ENCODE measurements at places on chromosomes 7 and 10.

DNA sequence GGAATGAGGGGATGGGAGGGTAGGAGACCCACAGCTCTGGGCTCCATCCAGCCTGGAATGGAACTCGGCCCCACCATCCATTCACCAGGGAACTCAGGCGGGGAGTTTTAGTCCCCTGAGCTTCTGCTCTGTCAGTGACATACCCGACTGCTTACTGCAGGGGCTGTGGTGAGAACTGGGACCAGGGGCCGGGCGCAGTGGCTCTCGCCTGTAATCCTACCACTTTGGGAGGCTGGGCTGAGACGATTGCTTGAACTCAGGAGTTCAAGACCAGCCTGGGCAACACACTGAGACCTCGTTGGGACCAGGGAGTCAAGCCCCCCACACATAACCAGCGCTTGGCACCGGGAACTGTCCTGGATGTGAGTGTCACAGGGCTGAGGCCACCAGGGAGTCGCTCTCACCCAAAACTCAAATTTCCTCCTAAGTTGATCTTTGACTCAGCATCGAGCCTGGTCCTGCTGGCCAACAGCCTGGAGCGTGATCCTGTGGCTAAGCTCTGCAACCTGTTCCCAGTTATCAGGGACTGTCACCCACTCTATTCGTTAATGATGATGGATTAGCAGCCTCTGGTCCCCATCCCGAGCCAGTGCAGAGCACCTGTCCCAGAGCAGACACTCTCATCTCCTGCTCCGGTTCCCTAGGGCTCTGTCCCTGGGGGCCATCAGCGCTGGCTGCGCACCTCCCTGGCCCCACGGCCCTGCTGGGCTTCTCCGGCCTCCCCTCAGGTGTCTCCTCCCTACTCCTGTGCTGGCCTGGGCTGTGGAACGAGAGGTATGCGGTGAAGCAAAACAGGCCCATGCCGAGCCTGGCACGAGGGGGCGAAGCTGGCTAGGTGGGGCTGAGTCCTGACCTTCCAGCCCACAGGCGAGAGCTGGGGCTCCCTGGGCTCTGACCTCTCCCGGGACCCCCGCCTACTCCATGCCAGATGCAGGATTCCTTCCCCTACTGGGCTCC, 902 bp upstream of the CLDN15 start:
- DNase-seq = no peak

GRCh38 chr7:68700414-68700813, 897.9 kb upstream of the AUTS2 start:
- no peak for DNase-seq

- DNase-seq = no peak
These were observed 40.9 kb upstream of the MET start for GRCh38 chr7:116630932-116631671.

GRCh38 chr7:5450549-5451327, 27.1 kb upstream of the TNRC18 start:
- peak; percentile 4 for DNase-seq

DNA sequence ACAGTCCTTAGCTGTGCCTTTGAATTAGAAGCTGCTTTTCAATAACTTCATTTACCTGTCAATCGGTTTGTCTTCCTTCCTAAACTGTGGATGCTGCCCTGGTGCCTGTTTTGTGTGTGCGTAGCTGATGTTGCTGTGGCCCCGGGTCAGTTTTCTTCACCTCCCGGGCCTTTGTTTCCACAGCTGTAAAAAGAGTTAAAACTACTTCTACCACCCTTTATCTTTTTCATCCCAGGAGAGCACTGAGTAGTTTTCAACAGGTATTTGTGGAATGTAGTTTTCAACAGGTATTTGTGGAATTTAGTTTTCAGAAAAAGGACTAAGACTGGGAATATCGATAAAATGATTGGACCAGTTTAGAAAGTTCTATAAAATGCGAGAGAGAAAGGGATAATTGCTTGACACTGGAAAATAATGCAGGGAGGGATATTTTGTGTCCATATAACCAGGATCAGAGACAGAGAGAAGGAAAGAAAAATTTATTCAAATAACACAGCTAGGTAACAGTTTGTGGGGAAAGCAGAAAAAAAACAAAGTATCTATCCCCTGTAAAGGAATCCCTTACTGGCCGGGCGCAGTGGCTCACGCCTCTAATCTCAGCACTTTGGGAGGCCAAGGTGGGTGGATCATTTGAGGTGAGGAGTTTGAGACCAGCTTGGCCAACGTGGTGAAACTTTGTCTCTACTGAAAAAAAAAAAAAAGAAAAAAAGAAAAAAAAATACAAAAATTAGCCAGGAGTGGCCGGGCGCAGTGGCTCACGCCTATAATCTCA, 15.9 kb upstream of the IGF2BP3 start:
- no peak for DNase-seq

DNA sequence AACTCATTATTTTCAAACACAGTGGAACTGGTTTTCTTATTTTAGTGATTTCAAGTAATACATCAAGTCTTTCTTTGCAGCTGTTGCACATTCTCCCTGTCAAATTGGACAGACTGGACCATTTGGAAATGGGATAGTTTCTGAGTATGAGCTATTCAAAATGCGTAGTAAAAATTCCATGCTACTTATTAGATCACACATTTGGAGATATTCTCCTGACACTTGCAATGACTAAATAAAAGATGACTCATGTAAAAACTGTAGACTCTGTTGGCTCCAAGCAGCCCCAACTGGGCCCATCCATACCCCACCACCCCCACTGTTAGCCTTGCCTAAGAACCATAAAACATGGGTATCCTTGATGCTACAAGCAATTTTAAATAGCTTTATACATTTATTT, 25.9 kb upstream of the BICC1 start:
- DNase-seq = no peak

GRCh38 chr10:97682042-97682441, 5.0 kb downstream of the AVPI1 start:
- no peak for DNase-seq

GRCh38 chr10:1860351-1860750, 123.0 kb upstream of the ADARB2 start:
- DNase-seq = no peak

DNA sequence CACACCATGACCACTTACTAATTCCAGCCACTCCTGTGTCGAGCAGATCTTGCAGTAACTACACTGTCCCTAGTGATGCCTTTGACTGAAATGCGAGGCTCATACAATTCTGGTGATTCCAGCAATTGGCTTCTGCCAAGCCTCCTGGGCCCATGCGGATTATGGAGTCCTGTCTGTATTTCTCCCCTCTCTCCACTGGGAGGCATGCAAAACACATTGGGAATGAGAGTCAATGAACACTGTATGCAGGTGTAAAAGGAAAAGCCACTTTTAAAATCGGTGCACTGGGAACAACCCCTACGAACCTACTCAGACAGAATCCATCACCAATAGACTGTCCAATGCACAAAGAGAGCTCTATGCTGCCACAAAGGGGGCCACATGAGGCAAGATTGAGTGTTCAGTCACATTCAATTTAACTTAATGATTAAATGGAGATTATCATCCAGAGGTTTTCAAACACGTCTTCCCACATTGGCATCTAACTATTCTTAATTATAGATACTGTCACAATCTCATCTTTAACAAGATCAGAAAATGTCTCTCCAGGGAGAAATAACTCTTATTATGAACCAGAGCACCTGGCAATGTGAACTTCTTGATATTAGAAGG, 550.6 kb downstream of the GLRX3 start:
- no peak for DNase-seq

DNA sequence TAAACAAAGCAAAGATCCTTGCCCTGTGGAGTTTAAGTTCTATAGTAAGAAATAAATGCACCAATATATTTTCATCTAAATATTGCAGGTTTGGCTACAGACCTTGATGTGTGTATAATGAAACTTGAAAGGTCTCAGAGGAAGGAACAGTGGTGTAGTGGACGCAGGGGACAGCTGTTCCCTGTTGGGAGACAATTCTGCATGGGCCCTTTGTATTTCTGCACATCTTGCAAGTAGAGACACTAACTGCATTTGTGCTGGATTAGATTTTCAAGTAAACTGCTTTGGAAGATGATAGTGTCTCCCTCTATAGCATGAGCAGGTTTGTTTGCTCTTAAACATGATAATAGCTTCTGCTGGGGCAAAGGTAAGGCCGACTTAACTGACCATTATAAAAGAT, 57.5 kb upstream of the FAM133B start:
- DNase-seq = no peak

DNA sequence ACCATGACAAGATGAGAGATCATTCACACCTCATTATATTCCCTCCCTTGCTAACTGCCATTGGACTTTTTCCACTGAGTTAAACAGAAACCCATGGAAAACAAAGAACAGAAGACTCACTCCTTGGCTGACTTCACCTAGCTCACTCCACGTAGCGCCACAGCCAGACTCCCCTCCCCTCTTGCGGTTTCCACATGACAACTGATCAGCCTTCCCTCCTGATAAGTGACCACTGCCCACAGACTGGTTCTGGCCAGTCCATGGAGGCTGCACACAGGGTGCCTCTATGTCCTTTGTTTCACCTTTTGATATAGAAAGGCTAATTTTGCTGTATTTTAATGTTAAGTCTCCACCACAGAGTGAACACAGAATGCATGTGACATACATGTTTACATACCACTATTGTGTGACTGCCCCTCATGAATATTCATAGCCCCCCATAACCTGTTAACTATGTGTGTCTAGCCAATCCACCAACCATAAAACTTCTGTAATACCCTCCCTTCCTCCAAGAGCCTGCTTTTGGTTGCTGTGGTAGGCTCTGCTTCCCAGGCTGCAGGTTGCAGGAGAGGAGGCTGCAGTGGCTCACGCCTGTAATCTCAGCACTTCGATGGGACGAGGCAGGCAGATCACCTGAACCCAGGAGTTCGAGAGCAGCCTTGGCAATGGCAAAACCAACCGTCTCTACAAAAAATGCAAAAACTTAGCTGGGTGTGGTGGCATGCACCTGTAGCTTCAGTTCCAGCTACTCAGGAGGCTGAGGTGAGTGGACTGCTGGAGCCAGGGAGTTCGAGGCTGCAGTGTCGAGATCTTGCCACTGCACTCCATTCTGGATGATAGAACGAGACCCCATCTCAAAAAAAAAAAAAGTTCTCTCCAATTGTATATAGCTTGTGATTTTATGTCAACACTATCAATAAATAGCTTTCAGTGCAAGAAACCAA, 10.0 kb upstream of the IFIT5 start:
- DNase-seq = no peak

- DNase-seq = no peak
These were observed 154.4 kb downstream of the GALNT17 start for GRCh38 chr7:71286336-71286735.

- DNase-seq = no peak
These were observed 37.3 kb downstream of the INPP5F start for GRCh38 chr10:119762805-119763798.

- no peak for DNase-seq
These were observed 58.7 kb downstream of the CREB3L2 start for GRCh38 chr7:137943132-137943551.

GRCh38 chr10:4868357-4868657, 42.3 kb downstream of the AKR1E2 start:
- no peak for DNase-seq

- DNase-seq = no peak
These were observed 4.4 kb upstream of the ATXN7L1 start for GRCh38 chr7:105880571-105881330.

DNA sequence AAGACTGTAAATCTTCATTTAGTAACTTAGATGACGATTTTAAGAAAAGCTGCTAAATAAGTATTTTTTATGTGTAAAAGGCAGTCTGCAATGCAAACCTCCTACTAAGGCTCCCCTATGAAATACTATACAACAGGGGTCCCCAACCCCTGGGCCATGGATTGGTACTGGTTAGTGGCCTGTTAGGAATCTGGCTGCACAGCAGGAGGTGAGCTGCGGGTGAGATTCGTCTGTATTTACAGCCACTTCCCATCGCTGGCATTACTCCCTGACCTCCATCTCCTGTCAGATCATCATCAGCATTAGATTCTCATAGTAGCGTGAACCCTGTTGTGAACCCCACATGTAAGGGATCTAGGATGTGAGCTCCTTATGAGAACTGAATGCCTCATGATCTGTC, 580.4 kb downstream of the MAGI2 start:
- DNase-seq = no peak
